ENCODE measurements at places on chromosomes 5 and 9.

- no peak for DNase-seq
Measured at GRCh38 chr5:30856242-30856641, 337.2 kb upstream of the CDH6 start.

GRCh38 chr5:17819783-17820182, 185.5 kb downstream of the TAF11L14 start:
- DNase-seq, result no peak

GRCh38 chr5:520196-520849, 3.9 kb downstream of the SLC9A3 start:
- no peak for DNase-seq

GRCh38 chr5:120919017-120919416, 454.9 kb downstream of the PRR16 start:
- DNase-seq, result no peak
